ENCODE measurements at places on chromosomes 4 and X.

DNA sequence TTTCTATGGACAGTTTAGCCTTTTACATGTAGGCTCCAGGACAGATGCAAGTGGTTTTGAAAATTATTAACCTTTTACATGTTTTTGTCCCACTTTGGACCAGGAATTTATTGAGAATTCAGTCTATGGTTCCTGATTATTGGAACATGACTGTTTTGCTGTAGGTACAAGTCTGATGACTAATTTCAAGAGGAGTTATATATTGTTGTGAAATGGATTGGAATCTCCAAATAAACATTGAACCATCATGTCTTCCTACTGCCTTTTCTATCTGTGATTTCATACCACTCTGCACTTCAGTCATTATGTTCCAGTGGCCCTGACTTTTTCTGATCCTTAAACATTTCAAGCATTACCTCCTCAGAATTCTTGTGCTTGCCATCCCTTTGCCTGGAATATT, 35.9 kb downstream of the TBC1D19 start:
- no peak for DNase-seq

- DNase-seq: no peak
Observed at GRCh38 chr4:154465085-154465484, 26.5 kb downstream of the DCHS2 start.

DNA sequence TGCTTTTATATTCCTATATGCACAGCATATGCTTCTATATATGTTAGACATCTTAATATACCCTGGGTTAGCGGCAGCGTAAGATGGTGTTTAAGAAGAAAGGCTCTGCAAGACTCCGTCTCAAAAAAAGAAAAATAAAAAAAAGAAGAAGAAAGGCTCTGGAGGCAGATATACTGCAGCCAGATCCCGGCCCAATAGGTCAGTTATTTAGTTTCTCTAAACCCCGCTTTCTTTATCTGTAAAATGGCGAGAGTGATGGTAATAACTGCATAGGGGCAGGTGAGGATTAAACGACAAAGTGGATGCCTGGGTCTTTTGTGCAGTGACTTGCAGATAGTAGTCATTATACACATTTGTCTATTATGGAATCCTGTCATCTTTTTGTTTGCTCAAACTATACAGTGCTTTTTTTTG, 115.2 kb downstream of the NAA11 start:
- no peak for DNase-seq

DNA sequence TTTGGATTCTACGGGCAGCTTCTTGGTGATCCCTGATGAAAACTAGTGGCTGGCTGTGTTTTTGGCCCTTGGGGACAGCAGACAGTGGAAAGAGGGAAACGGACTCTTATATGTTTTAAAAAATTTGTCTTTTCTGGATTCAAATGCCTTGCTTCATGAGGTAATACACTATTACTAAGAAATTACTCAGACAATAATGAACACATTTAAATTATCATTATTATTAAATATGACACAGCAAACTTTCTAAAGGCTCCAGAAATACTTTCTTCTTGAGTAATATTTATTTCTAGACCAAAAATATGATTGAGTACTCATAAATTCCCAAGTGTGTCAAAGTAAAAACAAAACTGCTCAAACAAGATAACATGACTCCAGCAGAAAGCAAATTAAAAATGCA, 520.7 kb upstream of the AADAT start:
- DNase-seq: no peak
